Choroid plexus epithelial cell (primary cell): ENCODE measurements at places on chromosomes 4 and X.

DNA sequence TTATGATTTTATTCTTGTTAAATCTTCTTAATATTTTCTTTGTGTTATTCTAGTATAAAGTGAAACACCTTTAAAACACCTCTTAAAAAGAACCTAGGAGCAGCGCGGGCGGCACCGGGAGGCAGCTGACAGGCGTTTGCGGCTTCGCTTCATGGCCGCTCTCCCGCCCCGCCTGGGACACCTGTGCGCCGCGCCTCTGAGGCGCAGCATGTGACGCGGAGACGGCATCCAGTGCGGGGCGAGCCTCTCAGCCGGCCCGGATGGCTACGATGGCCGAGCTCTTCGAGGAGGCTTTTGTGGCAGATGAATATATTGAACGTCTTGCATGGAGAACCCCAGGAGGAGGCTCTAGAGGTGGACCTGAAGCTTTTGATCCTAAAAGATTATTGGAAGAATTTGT, 1592.7 kb downstream of the TECRL start:
- DNase-seq, result no peak

- DNase-seq, result peak; percentile 17
These were observed 375 bp downstream of the FGFR3 start for GRCh38 chr4:1793496-1793840.

DNA sequence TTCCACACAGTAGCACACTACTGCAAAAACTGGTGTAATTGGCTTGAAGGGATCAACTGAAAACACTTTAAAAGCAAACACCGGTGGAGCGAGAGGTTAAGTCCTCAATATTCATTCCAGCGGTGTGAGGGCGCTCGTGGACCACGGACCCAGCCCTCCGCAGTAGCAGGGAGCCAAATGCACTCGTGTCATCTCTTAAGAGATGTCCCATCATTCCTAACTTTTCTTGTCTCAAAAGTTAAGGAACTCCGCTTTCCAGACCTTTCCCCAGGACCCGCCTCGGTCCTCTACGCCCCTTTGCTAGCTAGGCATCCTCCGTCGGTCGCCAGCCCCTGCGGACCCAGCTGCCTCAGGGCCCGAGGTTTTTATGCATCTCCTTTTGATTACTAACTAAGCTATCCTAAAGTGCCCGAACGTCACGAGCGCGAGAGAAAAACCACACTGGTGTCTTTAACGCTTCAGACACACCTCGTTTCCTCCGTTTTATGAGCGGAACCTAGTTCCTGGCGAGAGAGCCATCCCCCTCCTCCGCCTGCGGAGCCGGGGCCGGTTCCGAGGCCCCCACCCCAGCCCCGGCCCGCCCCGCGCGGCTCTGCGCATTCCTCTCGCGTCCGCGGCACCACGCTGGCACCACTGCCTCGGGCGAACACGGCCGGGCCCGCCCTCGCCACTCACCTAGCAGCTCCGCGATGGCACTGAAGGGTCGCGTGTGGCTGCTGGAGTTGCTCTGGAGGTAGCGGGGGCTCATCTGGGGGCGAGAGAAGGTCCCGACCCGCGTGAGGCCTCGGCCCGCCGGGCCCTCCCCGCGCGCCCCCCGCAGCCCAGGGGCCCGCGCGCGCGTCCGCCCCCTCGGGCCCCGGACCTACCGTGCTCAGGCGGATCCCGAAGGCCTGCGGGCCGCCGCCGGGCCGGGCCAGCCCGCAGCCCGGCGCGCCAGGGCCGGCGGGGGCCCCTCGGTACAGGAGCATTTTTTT, 723 bp downstream of the MORC4 start:
- peak; percentile 63 for DNase-seq

- peak; percentile 2 for DNase-seq
These were observed 253.2 kb upstream of the RASGEF1B start for GRCh38 chr4:81724925-81725329.
